ENCODE measurements at places on chromosomes 12 and 14.
A peak's percentile ranks its signal among the peaks of the same experiment; 100 is the strongest.

GRCh38 chr12:127435439-127435838 is 831.5 kb upstream of the TMEM132C start:
- no peak for DNase-seq

DNA sequence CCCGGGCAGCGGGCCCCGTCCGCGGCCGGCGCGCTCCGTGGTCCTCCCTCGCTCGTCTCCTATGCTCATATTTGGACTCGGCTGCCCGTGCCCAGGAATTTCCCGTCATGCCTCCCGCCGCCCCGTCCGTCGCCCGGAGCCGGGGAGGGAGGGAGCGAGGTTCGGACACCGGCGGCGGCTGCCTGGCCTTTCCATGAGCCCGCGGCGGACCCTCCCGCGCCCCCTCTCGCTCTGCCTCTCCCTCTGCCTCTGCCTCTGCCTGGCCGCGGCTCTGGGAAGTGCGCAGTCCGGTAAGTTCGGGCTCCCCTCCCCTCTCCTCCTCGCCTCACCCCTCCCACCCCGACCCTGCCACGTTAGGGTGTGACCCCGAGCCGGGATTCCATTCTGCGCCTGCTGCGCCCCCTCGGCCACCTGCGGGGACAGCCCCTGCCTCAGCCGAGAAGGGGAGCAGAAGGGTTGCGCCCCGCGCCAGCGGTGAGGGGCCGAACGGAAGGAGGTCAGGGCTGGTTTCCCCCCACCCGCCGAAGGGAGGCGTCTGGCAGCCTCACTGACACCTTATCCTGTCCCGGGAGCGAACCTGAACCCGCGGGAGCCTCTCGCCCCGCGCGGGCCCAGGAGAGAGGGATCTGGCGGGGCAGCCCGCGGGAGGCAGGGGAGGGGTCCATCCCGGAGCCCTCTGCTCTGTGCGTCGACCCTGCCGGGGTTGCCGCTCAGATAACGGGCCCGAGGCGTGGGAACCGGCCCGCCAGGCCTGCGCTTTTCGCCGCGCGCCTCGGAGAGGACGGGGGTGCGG is at the start of gene MSRB3:
MSRB3 (plus strand) TSS at position 108 of the 793 bp plus-strand sequence. CDS start 29,897 bp downstream, outside the sequence.
- peak; percentile 75 for DNase-seq

DNA sequence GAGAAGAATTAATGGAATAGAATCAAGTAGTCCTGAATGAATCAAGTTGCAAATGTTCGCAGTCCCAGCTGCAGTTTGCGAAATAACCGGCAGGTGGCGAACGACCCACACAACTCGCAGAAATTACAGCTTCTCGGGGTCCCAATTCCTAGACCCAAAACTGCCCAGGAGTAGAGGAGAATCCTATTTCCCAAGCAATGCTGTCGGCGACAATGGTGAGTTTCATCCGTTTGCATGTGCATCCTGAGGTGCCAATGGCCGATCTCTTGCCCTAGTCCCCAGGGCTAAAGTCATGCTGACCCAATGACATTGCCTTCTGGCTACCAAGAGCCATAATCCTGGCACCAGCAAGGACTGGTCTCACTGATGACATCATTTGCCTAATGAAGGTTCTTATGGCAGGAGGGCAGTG is 8.5 kb upstream of the ASCL1 start:
- DNase-seq: peak; percentile 53

GRCh38 chr14:102796661-102797190 is 19.5 kb downstream of the TRAF3 start:
- DNase-seq: no peak

- no peak for DNase-seq
Measured at GRCh38 chr12:65922077-65922476, 97.8 kb downstream of the HMGA2 start.

Data from HEK293T (cell line).